Choroid plexus epithelial cell (primary cell): ENCODE measurements at places on chromosomes 1 and 21.

DNA sequence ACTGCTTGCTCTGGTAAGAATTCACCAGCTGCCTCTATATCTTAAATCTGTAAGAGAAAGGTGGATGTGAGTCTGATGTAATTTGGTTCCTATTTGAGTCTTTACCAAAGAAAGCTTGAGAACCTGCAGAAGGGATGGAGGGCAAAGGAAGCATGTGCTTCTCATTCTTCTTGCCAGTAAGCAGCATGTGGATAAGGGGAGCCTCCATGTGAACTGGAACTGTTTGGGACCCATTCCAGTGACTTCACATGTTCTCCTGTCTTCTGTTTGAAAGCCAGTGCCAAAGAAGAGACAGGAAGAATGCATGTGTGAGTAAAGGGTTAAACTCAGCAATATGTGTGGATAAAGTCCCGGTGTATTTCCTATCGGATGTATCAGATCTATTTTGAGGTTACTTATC, 119.6 kb upstream of the ADGRL2 start:
- no peak for DNase-seq

GRCh38 chr1:35539824-35540261, 17.4 kb downstream of the KIAA0319L start:
- DNase-seq: peak; percentile 60

- DNase-seq: no peak
Measured at GRCh38 chr1:244271691-244272308, 179.9 kb downstream of the ADSS2 start.

GRCh38 chr1:17831597-17831996, 76.5 kb downstream of the ACTL8 start:
- DNase-seq: peak; percentile 74

DNA sequence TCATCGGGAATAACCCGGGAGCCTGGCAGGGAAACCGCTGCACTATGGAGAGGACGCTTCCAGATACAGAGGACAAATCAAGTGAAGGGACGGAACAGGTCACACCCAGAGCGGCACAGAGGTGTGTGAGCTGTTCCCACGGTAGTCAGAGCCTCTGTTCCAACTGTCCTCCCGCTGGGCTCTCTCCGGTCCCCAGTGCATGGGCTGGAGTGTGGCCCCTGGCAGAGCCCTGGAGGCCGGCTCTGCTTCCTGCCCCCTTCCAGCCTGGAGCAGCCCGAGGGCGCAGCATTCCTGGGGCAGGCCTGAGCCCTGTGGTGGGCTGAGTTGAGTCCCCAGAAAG, 11.9 kb upstream of the ZBTB21 start:
- no peak for DNase-seq

DNA sequence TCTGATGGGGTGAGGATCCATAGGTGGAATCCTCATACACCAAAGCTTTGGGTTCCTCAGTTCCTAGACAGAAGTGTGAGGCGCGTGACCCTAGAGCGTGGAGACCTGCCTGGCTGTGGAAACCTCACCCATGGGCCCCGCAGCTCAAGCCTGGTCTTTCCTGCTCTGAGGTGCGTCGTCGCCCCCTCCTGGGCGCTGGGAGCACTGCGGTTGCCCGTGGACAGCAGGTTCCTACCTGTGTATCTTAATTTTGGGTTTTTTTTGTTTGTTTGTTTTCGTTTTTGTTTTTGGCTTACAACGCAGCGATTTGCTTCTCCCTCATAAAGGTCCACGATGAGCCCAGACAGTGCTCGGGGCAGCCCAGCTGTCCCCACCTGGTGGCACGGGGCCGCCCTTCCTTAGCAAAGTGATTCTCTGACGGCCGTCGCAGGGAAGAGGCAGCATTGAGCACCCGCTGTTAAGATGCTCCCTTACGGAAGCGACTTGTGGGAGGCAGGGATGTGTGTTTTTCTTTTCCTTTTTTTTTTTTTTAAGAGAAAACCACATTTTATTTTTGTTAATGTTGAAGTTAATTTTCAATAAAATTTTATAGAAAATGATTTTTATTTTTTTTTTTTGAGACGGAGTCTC, 36.5 kb upstream of the TRAPPC10 start:
- peak; percentile 78 for DNase-seq

GRCh38 chr21:45027241-45028196, 46.9 kb upstream of the ADARB1 start:
- DNase-seq: no peak

DNA sequence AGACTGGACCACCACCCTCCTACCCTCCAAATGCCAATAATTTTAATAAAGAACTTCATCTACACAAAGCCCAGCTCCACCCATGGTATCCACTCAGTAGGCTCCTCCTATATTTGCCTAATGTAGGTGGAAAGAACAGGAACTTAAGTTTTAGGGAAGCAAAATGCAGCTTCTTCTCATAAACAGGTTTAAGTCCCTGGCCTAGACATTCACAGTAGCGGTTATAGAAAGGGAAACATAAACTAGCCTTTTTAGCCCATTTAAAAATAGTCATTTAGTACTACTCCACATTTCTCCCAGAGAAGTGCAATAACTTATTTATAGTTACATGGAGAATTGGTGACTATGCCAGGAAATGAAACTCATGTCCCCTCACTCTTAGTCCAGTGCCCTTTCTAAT, 56.6 kb upstream of the CPLANE2 start:
- DNase-seq: no peak

GRCh38 chr1:246416261-246416660, 90.8 kb downstream of the SMYD3 start:
- DNase-seq: no peak

- no peak for DNase-seq
Measured at GRCh38 chr1:236391008-236391407, 3.1 kb upstream of the EDARADD start.
